ENCODE measurements at places on chromosomes 5 and 9.

- no peak for DNase-seq
Measured at GRCh38 chr9:106403081-106403480, 459.9 kb upstream of the ZNF462 start.

DNA sequence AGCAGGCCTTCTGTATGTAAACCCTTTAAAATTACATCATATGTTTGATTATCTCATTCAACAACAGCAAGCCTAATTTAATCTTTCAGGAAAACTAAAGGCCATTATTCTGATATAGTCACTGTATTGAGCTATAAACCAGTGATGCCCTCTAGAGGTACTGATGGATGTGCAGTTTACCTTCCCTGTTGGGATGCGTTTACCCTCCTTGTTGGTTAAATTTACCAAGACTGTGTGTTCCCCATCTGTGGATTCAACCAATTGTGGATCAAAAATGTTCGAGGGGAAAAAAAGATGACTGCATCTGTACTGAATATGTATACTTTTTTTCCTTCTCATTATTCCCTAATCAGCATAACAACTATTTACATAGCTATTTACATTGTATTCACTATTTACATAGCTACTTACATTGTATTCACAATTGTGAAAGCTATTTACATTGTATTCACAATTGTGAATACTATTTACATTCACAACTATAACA lies 3.7 kb upstream of the BAAT start:
- DNase-seq = no peak

DNA sequence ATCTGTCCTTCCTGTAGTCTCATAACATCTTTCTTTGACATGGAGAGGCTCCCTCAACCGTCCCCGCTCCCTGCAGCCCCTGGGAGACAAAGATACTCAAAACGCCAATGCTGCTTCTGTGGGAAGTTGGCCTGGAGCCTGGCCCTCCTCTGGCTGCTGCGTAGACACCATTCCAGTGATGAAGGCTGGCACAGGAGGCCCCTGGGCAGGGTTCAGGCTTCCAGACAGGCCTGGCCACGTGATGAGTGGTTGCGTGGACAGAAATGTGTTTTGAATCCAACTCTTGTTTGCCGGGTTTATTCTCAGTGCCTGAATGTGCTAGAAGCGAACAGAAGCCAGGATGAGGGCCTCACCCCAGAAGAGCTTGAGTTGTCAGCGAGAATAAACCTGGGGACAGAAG lies 43.2 kb upstream of the NKX2-5 start:
- DNase-seq = no peak

- DNase-seq = no peak
Measured at GRCh38 chr5:178515776-178516503, 74.3 kb downstream of the COL23A1 start.

DNA sequence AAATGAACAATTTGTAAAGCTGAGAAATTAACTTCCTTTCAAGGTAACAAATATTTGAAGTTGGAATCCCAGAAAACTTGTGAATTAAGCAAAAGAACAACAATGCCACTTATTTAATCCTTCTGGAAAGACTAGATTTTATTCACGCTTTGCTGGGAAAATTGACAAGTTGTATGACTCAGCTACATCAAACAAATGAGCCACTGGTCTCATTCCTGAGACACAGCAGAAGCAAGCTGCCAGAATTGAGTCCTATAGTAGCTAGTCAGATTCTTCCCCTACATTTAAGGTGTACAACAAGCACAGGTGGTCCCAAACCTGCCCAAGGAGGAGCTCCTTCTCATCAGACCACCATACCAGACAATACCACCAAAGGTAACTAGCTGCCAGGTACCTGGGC lies 280.7 kb downstream of the SPOCK1 start:
- no peak for DNase-seq

DNA sequence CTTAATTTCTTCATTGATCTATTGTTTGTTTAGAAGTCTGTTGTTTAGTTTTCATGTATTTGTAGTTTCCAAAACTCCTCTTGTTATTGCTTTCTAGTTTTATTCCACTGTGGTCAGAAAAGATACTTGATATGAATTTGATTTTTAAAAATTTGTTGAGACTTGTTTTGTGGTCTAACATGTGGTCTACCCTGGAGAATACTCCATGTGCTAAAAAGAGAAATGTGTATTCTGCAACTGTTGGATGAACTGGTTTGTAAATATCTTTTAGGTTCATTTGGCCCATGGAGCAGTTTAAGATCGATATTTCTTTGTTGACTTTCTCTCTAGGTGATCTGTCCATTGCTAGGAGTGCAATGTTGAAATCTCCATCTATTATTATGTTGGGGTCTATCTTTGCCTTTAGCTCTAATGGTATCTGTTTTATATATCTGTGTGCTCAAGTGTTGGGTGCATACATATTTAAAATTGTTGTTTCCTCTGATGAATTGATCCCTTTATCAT lies 150.6 kb upstream of the ATP10B start:
- DNase-seq = no peak

DNA sequence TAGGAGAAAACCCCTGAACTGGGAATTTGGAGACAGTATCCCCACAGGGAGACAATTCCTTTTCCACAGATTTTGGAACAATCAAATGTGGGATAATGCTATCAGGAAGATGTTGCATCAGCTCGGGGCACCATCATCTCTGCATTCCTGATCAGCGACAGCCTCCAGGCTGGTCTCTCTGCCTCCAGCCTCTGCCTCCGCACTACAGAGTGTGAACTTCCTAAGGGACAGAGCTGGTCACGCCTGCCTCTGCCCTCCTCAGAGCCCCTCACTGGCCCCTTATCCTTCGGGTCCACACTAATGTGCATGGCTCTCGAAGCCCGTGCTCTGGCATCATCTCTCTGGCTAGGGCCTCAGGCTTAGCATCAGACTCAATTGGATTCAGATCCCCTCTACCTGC lies 8.6 kb downstream of the FOXI1 start:
- DNase-seq = no peak

Data from NCI-H1436 treated with DMSO at 0.1 percent for 48 hours (cell line).